ENCODE measurements at places on chromosomes 3 and 15. TPM values are rescaled to one million over a fixed set of nuclear protein-coding genes. Genes with fewer than 3 reads are reported as not detected.

DNA sequence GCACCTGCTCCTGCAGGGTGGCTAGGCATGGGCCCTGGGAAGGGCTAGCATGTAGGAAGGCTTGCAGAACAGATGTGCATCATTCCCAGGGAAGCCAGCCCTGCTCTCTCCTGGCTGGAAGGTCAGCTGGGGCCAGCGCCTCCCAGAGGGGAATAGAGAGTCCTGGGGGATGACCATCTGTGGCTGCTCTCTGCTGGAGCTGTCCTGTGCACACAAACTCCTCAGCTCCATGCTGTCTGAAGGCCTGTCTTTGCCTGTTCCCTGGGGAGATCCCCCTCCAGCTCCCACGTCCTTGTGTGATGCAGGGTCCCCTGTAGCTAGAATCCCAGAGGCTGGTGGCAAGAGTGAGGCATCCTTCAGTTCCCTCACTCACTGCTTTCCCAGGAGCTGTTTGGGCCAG lies 19.3 kb downstream of the IL16 start:
- DNase-seq: no peak

DNA sequence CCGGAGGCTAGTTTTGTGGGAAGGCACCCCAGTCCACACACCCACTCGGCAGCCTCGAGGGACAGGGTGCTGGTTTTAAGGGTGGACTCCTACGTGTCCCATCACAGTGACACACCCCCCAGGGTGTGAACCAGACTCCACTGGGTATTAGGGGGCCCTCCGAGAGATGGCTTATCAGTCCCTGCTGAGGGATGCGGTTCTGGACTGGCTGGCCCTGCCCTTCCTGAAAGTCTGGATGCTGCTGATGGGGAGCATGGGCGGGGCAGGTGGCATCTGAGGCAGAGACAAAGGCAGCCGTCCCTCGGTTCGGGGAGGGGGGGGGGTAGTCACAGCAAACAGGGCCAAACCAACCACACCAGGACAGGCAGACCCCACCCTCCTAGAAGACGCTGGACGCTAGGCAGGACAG lies 939 bp upstream of the ULK3 start:
- DNase-seq: no peak

DNA sequence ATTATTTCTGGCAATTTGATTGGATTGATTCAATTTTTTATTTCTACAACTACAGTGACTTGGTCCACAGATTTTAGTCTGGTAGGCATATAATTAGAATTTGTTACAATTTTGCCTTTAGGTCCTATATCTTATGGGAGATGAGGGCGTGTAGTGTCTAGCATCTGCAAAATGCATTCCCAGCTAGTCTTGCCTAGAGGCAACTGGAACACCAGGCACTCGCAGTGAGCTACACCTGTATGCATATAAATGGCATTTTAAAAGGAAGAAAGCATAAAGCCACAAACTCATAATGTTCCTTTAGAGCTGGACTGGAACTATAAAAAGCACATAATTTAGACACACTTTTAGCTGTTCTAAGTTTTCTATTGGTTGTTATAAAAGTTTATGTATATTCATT lies 17.9 kb upstream of the SPPL2A start:
- no peak for DNase-seq

DNA sequence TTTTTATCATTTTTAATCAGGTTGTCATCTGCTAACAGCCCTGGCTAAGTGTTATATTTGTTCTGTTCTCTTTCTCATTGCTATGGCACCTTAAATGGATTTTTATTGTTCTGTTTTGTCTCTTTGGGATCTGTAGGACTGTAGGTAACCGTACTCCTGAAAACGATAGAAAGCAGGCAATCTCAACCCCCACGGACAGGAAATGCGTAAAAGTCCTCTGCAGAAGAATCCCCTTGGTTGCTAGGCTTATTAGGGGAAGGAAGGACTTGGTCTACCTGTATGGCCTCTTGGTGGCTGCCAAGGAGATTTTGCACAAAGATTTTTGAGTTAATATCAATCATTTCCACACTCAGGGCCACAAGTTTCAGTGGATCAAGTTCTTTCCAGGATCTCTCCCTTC lies 571.9 kb upstream of the ZNF385D start:
- no peak for DNase-seq

DNA sequence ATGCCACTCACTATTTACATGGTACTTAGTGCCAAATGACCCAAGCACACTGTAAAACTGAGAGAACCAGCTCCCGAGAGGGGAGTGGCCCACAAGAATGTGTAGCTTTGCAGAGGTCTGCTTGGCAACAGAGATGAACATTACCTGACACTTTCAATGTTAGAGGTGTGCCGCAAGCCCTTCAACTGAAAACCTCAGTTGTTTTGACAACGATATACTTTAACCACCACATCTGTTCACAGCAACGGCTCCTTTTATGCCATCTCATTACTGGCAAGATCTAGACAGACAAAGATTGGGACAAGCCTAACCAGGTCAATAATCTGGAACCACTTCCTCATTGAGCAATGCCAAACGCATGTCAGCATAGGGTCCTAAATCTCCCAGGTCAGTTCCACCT lies 23.7 kb downstream of the NEK10 start:
- DNase-seq: no peak

- DNase-seq: no peak
Measured at GRCh38 chr3:59115364-59116232, 65.8 kb upstream of the CFAP20DC start.

GRCh38 chr15:87896936-87897335 lies 359.6 kb downstream of the NTRK3 start:
- DNase-seq: no peak

- DNase-seq: no peak
Measured at GRCh38 chr3:136637176-136637575, 115.0 kb downstream of the STAG1 start.

DNA sequence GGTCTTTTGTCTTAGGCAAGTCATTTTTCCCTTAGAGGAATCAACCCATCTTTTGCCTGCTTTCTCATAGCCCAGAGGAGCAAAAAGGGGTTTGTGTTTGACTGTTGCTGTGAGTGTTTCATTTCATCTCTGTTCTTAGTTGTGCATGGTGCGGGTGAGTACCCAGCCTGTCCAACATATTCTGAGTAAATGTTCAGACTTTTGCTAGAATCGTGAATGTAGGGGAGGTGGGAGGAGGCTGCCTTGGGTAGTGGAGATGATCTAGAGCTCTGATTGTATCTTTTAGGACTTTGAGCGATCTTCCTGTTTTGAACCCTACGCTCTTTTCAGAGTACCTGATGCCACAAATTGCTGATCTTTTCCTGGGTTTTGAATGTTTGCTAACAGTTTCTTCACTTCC lies 123.1 kb downstream of the ZNF609 start:
- no peak for DNase-seq

DNA sequence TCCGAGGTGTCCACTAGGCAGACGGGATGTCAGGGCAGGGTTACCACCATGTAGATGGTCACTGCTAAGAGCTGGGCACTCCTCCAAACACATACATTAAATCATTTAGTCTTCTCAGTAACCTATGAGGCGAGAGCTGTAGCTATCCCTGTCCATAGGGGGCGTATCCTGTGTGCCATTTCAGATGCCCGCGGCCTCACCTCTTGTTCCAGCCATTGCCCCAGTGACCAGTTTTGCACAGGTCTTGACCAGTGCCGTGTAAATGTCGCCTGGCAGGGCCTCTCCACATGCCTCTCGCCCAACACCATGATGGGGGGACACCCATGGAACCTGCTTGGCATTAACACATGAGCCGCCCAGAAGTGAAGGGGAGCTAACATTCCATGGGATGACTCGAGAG lies 20.8 kb upstream of the SRP14 start:
- DNase-seq: no peak

GRCh38 chr3:55538158-55538557 lies 51.1 kb upstream of the WNT5A start:
- DNase-seq: no peak

- DNase-seq: no peak
Measured at GRCh38 chr3:113170771-113171170, 40.6 kb upstream of the BOC start.

DNA sequence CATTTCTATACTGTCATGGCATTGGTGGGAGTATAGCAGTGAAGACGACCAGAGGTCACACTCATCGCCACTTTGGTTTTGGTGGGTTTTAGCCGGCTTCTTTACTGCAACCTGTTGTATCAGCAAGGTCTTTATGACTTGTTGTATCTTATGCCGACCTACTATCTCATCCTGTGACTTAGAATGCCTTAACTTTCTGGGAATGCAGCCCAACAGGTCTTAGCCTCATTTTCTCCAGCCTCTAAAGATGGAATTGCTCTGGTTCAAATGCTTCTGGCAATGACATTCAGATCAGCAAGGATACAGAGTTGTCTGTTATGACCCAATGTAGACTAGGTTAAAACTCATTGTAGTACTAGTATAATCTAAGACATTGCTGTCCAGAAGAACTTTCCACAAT lies 54.9 kb upstream of the LRTM1 start:
- no peak for DNase-seq

DNA sequence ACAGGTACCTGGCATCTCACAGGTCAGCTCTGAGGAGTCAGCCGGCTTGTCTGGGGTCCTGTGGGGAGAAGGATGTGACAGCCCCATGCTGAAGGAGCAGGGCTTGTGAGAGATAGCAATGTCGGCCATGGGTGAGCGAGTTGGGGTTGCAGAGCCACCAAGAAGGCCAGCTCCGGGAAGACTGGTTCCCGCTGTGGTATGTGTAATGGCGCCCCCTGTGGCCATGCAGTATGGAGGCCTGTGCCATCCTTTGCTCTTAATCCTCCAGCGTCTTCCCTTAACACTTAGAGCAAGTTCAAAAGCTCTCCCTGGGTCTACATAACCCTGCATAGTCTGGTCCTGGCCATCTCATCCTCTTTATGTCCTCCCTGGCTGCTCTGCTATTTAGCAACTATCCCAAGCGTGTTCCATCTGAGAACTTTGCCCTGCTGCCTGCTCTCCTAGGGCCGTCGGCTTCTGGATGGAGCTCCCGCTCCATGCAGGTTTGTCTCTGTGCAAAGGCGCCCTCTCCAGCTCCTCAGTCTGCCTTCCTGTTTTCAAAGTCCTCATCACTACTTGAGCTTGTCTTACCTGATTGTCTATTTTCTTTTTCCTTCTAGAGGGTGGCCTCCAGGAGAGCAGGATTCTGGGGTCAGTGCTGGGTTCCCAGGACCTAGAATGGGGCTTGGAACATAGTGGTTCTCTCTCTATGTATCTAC lies 40.8 kb upstream of the IQCF6 start:
- DNase-seq: no peak

- DNase-seq: no peak
Measured at GRCh38 chr15:33785366-33785765, 182.9 kb upstream of the CHRM5 start.

The CAPN3 gene
- total RNA-seq: 8.6 TPM

The SAMD7 gene
- total RNA-seq: not detected

The CTXND1 gene
- 0.59 TPM for total RNA-seq
